ENCODE measurements at places on chromosomes 4 and X. TPM values are rescaled to one million over a fixed set of nuclear protein-coding genes. Genes with fewer than 3 reads are reported as not detected.

The SLITRK2 gene
- 2.0 TPM for polyA plus RNA-seq

The EGFL6 gene
- polyA plus RNA-seq: 66.6 TPM

The OPN1MW gene
- not detected for polyA plus RNA-seq

The PFKFB1 gene
- 0.27 TPM for polyA plus RNA-seq

The MAML3 gene
- 13.5 TPM for polyA plus RNA-seq

The CRMP1 gene
- polyA plus RNA-seq: 55.5 TPM

The PCDH10 gene
- polyA plus RNA-seq: 17.5 TPM

The MAGEA12 gene
- not detected for polyA plus RNA-seq

The PPEF1 gene
- polyA plus RNA-seq: 0.42 TPM

The NDST3 gene
- polyA plus RNA-seq: 10.8 TPM

The CD40LG gene
- polyA plus RNA-seq: 0.35 TPM

The ABLIM2 gene
- 1.8 TPM for polyA plus RNA-seq

The MGARP gene
- polyA plus RNA-seq: 0.72 TPM

The HSD17B13 gene
- 0.58 TPM for polyA plus RNA-seq

GRCh38 chr4:110924761-110925160 lies 301.9 kb upstream of the PITX2 start:
- DNase-seq: no peak

DNA sequence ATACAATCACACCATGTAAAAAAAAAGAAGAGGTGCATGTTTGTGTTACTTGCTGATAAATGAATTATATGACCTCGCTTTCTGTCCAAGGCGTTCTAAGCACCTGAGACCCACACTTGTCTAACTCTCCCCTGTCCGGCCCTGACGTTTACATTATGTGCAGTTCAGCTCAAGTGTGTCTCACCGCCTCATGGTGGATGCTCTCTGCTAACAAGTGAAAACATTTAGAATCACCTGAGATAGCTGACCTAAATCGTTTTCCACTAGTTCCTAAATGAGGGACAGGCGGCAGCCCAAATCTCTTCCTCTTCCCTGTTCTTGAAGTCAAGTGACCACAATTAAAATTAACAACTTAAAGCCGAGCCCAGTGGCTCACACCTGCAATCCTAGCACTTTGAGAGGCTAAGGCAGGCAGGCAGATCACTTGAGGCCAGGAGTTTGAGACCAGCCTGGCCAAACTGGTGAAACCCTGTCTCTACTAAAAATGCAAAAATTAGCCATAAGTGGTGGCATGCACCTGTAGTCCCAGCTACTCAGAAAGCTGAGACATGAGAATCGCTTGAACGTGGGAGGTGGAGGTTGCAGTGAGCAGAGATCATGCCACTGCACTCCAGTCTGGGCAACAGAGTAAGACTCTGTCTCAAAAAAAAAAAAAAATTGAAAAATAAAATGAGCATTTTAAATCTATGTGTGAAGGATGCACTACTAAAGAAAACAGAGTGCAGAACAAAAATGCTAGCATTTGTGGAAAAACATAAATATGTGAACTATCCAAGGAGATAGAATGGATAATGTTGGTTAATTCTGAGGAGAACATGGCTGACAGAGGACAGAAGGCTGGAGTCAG lies 3.9 kb upstream of the TIFA start:
- DNase-seq: no peak

DNA sequence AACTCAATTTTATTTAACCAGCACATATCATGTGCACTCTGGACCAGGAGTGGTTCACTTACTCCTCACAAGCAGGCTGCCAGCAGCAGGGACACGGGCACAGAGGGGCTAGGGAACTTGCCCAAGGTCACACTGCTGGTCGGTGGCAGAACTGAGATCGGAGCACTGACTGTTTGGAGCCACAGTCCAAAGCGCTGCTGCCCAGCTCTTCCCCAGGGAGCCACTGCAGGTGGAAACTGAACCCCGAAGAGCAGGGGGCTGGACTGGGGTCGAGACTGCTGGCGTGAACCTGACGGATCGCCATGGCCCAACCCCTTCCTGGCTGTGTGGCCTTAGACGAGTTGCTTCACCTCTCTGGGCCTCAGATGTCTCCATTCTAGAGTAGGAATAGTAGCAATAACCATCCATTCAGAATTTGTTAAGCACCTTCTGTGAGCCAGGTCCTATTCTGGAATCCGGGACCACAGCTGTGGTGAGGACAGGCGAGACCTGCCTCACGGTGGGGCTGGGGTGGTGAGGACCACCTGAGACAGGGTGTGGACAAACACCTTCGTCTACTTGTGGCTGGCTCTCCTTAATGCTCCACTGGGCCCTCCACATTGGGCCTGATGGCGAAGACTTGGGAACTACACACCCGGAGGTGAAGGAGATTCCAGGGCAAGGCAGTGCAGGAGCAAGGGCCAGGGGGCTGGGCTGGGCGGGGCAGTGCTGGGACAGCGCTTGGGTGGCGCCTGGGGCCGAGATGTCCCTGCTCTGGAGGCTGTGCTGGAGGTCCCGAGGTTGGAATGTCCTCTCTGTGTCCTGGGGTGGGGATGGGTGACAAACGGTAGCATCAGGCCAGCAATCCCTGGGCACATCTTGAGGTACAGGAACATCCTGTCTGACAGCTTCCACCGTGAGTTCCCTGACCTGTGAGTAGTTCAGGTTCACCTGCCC lies 32.0 kb upstream of the KIAA0232 start:
- no peak for DNase-seq

DNA sequence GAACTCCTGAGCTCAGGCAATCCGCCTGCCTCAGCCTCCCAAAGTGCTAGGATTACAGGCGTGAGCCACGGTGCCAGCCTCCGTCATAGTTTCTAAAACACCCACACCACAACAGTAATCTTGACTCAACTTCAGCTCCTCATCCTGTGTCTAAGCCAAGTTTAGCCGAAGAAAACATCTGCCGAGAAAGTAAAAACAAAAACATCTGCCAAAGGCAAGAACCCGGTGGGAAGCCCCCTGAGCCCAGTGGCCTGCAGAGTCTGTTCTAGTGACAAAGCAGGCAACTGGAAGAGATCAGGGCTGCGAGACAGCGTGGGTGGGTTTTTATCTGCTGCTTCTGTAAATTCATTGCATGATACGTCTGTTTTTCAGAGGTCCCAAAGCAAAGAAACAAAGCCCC lies 26.6 kb upstream of the CD99 start:
- DNase-seq: peak; percentile 47

GRCh38 chrX:13597874-13598273 lies 28.5 kb downstream of the EGFL6 start:
- DNase-seq: no peak

GRCh38 chr4:145613566-145614232 lies 5.5 kb upstream of the MMAA start:
- no peak for DNase-seq

GRCh38 chr4:25113915-25114904 lies 46.0 kb downstream of the SEPSECS start:
- DNase-seq: no peak

- no peak for DNase-seq
These were observed 64.0 kb downstream of the GPRASP3 start for GRCh38 chrX:102784550-102784949.

- DNase-seq: no peak
These were observed 29.1 kb upstream of the TRO start for GRCh38 chrX:54891573-54891972.

- DNase-seq: no peak
These were observed 14.6 kb downstream of the APBB2 start for GRCh38 chr4:41199788-41200187.

GRCh38 chr4:1182313-1182712 lies 9.9 kb upstream of the SPON2 start:
- no peak for DNase-seq

DNA sequence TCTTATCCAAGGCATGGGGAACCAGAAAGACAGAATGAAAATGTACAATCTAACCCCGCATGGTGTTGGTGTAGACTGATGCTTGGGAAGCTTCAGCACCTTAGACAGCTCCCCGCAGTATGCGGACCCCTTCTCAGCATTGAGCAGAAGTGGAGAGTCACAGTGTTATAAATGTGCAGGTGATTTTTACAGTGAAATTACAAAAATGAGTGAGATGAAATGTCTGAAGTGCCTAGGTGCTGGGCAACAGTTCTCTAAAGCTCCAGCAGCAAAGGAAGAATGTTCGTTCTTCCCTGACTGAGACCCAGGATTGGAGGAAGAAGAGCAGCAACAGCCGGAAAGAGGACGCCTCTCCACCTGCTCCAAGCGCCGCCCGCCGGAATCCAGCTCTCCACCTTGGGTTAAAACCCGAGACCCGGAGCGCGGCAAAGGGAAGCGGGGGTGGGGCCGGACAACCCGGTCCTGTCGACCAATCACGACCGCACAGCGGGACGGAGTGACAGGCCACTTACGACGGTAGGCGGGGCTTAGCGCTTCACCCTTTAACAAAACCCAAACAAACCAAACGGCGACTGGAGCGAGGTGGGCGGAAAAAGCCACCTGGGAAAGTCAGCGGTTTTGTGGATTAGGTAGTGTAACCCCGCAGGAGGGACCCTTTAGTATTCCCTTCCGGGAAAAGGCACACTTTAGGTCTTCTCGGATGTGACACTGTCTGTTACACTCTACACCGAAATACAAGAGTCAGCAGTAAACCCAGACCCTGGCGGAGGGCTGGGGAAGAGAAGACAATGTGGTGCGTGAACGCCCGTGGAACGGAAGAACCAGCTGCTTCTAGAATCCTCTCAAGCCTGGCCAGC lies at the start of gene GLRA3:
GLRA3 (minus strand) TSS at position 403 of the 857 bp plus-strand sequence. CDS start 436 bp downstream, outside the sequence.
- DNase-seq: peak; percentile 62

- no peak for DNase-seq
These were observed 20.7 kb downstream of the L1CAM start for GRCh38 chrX:153865321-153865580.

DNA sequence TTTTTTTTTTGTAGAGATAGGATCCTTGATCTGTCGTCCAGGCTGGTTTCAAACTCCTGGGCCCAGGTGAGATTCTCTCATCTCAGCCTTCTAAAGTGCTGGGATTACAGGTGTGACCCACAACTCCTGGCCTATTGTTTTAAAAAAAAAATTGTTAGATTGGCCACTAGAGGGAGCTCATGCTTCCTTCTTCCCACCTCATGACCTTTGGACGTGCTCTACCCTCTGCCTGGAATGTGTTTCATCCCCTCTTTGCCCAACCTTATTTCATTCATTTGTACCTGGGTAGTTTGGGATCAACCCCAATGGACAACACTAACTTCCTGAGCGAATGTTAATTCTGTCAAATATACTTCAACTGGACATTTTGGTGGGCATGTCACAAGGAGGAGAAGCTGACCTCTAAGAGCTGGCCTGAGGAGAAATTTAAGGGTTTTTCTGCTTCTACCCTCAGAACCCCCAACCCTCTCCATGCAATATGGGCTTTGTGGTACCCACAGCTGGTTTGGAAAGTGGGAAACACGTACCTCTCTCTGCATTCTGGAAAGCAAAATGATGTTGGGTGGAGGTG lies 6.4 kb downstream of the PPEF2 start:
- DNase-seq: no peak

DNA sequence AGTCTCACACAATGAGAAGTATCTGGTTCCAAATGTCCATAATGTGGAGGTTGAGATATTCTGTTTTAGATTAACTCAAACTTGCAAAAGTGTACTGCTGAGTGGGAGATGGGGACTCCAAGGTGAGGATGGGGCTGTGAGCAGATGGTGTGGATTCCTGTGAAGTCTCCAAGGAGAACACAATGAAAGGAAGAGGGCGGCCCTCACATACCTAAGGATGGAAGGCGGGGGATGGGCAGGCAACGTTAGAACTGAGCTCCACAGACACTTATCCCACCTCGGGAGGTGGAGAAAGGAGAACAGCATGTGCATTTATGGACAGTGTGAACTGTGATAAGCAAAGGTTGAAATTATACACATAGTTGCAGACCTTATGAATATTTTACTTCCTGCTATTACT lies 9.9 kb upstream of the SPATA4 start:
- no peak for DNase-seq
